ENCODE measurements at places on chromosomes 7 and 10.

DNA sequence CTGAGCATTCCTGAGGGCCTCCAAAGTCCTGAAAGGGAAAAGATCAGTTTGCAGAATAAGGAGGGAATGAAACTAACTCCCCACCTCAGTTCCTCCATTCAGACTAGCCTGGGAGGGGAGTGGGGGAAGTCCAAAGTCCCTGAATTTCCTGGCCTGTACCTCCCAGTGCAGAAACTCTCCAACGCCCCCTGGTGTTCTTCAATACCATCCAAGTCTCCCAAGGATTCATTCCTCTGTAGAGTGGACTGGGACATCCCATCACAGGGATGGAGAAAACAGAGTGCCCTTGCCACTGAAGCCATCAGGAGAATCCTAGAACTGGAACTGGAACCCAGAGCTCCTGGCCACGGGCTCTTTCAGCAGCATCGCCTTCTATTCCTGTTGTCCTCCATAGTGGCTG lies 1.6 kb upstream of the COL13A1 start:
- peak; percentile 28 for DNase-seq

- DNase-seq = no peak
These were observed 26.0 kb upstream of the JMJD1C start for GRCh38 chr10:63491588-63492316.

DNA sequence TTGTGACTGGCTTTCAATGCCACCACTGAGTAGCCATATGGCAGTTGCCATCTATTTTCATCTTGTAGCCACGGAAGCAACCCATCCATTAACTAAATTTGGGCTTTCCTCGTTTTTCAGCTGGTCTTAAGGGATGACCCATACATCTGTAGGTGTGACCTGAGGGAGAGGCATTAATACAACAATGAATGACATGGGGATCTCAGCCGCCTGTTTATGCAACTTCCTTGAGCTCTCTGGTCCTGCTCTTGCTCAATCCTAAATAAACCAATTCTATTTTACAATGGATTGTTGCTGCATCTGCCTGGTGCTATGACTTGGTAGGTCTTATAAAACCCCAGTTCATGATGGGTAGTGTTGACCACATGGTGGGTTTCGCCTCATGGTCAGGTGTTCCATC lies 21.9 kb upstream of the ADAM22 start:
- no peak for DNase-seq

DNA sequence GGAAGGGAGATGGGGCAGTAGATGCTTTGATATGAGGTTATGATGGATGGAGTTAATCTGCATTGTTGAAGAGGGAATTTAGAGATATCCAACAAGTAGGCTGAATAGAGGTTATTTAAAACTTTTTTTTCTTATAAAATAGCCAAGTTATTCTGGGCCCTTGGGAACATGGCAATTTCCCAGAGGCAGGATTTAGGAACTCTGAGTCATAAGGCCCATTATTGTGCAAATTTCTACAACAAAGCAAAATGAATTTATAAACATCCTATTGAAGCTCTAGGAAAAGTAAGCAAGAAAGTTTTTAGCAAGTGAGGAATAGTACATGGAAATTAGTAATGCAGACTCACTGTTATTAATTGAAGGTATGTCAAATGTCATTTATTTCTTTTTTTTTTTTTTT lies 160.9 kb upstream of the NPY start:
- no peak for DNase-seq

- DNase-seq = no peak
These were observed 218.1 kb downstream of the C7orf25 start for GRCh38 chr7:42693722-42694121.

DNA sequence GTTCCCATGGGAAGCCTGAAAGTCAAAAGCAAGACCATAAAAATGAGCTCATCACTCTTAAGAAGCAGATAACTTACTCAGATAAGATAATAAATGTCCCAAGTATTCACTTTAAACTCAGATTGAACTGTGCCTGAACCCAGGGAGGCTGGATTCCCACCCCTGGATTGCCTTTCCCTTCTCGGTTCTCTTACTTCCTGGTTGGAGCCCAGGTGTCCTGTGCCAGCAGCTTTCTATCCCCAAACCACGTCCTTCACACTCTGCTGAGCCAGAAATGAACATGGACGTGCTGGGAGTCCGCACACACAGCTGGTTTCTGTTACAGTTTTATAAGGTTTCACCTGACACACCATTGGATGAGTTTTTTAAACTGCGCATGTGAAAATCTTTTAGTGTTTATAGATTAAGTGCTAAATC lies 636.2 kb upstream of the IGFBP3 start:
- DNase-seq = no peak

DNA sequence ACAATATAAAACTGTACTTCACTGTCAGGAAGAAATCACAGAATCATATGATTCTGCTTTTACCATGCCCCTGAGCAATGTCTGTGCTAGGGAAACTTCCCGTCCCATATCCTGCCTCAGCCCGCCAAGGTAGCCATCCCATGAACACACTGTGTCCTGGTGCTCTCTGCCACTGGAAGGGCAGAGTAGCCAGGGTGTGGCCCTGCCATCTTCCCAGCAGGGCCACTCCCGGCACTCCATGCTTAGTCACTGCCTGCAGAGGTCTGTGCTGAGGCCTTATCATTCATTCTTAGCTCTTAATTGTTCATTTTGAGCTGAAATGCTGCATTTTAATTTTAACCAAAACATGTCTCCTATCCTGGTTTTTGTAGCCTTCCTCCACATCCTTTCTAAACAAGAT lies 31.8 kb downstream of the AP3M1 start:
- no peak for DNase-seq

DNA sequence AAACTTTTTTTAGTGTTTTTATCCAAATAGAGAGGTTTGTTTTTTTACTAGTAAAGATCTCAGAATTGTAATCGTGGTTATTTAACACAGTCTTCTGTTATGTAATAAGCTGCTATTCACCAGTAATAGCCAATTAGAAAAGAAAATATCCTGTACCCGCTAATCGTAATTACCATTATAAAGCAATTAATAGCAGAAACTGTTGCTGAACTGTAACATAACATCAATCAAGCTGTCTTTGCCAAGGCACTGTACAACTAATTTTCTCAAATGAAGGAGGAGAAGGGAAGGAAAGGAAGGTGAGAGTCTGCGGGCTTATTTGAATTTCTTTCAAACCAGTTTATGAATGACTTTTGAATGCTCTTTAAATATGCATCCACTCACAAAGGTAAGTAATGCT lies 9.3 kb downstream of the ZNF277 start:
- no peak for DNase-seq
